ENCODE measurements at places on chromosomes 7 and 10.
A peak's percentile ranks its signal among the peaks of the same experiment; 100 is the strongest.

DNA sequence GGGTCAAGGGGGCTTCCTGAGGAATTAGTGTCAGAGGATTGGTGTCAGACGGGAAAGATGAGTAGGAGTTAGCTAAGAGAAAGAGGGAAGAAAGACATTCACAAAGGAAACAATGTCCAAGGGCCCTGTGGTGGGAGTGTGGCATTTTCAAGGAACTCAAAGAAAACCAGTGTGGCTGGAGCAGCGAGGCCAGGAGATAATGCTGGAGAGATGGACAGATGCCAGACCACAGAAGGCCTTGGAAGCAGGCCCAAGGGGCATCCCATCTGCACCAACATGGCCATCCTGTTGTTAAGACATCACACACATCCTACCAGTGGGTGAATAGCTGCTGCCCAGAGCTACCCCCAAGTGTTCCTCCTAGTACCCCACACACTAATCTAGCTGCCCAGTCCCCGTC is 36.1 kb upstream of the CUL1 start:
- H3K4me3 ChIP-seq = no peak overlapping the region
- peaks cover 5% of the 10 kb centered on the region for H3K4me1 ChIP-seq
- DNase-seq = no peak
- H3K27ac ChIP-seq = no peak overlapping the region
- H3K36me3 ChIP-seq = no peaks in the 10 kb centered on the region
- H3K27me3 ChIP-seq = peaks cover 3% of the 10 kb centered on the region

- no peaks in the 10 kb centered on the region for H3K36me3 ChIP-seq
- no peak overlapping the region for H3K4me3 ChIP-seq
- no peak overlapping the region for H3K27ac ChIP-seq
- no peaks in the 10 kb centered on the region for H3K4me1 ChIP-seq
- no peaks in the 10 kb centered on the region for H3K27me3 ChIP-seq
- no peak for DNase-seq
Observed at GRCh38 chr7:155836216-155837125, 24.2 kb upstream of the SHH start.

DNA sequence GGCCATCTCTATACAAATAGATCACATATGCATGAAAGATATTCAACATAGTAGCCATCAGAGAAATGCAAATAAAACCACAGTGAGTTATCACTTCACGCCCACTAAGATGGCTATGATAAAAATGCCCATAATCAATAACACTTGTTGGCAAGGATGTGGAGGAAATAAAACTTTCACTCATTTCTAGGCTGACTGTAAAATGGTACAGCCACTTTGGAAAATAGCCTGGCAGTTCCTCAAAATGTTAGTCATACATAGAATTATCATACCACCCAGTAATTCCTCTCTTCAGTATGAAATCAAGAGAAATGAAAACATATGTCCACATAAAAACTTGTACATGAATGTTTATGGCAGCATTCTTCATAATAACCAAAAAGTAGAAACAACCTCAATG is 324.9 kb downstream of the LRRTM3 start:
- no peak overlapping the region for H3K4me3 ChIP-seq
- no peak for DNase-seq
- no peaks in the 10 kb centered on the region for H3K27me3 ChIP-seq

DNA sequence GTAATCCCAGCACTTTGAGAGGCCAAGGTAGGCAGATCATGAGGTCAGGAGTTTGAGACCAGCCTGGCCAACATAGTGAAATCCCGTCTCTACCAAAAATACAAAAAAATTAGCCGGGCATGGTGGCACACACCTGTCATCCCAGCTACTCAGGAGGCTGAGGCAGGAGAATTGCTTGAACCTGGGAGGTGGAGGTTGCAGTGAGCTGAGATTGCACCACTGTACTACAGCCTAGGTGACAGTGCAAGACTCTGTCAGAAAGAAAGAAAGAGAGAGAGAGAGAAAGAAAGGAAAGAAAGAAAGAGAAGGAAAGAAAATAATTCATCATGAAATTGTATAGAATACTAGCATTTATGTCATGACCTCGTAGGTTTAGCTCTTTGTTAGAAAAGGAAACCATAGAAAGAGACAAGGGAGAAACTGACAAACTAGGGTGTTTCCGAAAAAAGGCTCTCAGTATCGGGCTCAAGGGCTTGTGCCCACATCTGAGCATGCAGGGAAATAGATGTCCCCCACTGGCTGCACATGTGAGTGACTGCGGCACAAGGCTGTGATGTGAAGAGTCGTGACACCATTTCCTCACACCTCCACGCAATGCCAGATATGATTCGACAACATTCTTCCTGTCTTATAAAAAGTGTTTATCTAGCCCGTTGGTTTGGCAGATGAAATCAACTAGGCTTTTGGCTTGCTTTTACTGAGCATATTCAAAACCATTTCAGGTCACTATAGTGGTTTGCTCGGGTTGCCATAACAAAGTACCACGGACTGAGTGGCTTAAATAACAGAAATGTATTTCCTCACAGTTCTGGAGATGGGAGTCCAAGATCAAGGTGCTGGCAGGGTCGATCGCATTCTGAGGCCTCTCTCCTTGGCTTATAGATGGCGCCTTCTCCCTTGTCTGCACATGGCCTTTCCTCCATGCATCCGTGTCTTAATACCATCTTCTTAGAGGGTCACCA is 2.0 kb downstream of the SRGN start:
- H3K27me3 ChIP-seq = no peaks in the 10 kb centered on the region
- H3K4me3 ChIP-seq = peak overlapping the region; percentile 82
- peak overlapping the region; percentile 92 for H3K27ac ChIP-seq
- DNase-seq = peak; percentile 41
- H3K4me1 ChIP-seq = peaks cover 68% of the 10 kb centered on the region

DNA sequence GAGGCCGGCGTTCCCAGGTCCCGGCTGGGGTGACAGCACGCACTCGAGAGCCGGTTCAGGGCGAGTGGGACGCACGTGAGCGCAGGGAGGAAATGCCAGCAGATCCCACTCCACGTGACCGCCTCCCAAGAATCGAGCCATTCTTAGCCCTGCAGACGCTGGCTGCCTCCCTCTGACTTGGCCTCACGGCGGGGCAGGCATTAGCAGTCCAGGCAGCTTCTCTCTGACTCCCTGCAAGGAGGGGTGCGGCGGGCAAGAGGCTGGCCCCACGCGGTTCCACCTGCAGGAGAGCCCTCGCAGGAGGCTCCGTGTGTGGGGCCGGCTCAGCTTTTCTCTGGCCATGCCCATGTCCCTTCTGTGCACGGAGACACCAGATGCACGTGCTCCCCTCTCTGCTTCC is 10.1 kb downstream of the GPR146 start:
- no peak for DNase-seq
- peaks cover 49% of the 10 kb centered on the region for H3K27me3 ChIP-seq
- H3K4me3 ChIP-seq = peak overlapping the region; percentile 83

GRCh38 chr7:86963599-86964230 is 95.7 kb downstream of the ELAPOR2 start:
- peaks cover 6% of the 10 kb centered on the region for H3K36me3 ChIP-seq
- no peak overlapping the region for H3K27ac ChIP-seq
- no peaks in the 10 kb centered on the region for H3K4me1 ChIP-seq
- H3K4me3 ChIP-seq = no peak overlapping the region
- peaks cover 7% of the 10 kb centered on the region for H3K27me3 ChIP-seq
- no peak for DNase-seq

DNA sequence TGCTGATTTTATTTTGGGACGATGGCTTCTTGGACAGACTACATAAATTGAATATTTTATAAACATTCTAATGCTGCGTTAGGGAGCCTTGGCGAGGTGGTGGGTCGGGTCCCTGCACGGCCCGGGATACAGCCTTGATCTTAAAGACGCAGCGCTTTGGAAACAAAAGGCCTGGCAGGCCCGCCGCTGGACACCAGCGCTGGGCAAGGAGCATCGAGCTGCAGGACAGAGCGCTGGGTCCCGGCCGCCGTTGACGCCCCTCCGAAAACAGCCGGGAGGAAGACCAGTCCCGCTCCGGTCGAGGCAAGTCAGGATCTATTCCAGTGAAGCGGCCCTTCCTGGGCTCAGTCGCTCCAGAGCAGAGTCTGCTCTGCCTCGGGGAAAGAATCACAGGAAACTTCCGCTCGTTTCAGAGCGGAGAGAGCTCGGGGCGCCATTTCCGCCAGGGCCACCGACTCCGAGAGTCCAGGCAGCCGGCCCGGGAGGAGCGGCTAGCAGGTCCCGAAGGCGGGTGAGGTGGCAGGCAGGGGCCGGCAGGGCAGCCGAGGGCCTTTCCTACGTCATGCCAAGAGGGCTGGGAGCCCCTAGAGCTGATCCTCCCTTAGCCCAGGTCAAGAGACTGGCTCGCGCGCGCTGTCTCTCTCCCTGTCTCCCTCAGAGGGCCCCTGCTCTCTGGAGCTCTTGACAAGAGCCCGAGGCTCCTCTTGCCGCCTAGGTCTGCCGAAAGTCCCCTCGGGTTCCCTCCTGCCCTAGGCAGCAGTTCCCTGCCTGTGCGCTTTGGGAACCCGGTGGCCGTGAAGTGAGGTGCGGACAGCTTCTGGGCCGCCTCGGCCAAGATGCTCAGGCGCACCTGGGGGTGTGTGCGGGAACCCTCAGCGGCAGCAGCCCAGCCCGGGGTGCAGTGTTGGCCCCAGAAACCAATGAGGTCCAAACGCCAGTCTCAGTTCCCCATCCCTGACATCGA is 1.4 kb upstream of the DRGX start:
- peak overlapping the region; percentile 76 for H3K4me3 ChIP-seq
- H3K36me3 ChIP-seq = no peaks in the 10 kb centered on the region
- peaks cover 36% of the 10 kb centered on the region for H3K4me1 ChIP-seq
- peak; percentile 30 for DNase-seq
- H3K27ac ChIP-seq = peak overlapping the region; percentile 47

DNA sequence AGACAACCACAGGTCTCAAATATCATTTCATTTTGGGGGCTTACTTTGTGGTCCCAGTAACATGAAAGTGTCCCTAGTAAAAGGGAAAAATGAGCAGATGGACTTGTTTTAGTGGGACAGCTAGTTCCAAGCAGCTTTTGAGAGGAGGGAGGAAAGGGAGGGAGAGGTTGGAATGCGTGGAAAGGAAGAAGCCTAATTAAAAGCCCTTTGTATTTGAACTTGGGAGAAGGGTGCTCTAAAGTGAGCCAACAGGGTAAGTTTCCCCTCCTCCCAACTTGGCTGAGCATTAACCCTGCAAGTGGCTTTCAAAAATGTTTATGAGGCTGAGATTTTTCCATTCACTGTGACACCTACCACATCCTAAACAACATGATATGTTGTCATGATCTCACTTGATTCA is 38.8 kb upstream of the LYZL1 start:
- no peak for DNase-seq
- no peak overlapping the region for H3K27ac ChIP-seq

- H3K36me3 ChIP-seq = no peaks in the 10 kb centered on the region
- no peak overlapping the region for H3K4me3 ChIP-seq
- H3K4me1 ChIP-seq = no peaks in the 10 kb centered on the region
- peaks cover 95% of the 10 kb centered on the region for H3K27me3 ChIP-seq
Observed at GRCh38 chr10:125079091-125079600, 81.2 kb downstream of the CTBP2 start.
